Fibroblast of skin of abdomen (primary cell): ENCODE measurements at places on chromosomes 12 and 14.

DNA sequence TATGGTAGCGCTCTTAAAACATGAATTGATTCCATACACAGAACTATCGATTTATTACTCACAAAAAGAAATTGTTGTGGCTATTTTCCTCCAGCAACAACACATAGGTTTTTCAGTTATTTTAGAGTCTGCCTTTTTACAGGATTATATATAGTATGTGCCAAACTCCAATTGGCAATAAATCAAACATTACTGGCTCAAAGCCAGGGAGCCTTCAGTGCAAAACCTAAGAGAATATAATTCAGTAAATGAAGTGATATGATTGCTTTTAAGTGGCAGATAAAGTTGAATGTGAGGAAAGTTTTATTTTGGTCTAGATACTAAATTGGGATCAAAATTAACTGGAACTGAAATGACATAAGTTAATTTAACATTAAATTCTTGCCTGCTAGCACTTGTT, 234.8 kb downstream of the PIK3C2G start:
- no peak for DNase-seq

GRCh38 chr12:56713345-56713744, 11.8 kb downstream of the NACA start:
- DNase-seq = no peak

DNA sequence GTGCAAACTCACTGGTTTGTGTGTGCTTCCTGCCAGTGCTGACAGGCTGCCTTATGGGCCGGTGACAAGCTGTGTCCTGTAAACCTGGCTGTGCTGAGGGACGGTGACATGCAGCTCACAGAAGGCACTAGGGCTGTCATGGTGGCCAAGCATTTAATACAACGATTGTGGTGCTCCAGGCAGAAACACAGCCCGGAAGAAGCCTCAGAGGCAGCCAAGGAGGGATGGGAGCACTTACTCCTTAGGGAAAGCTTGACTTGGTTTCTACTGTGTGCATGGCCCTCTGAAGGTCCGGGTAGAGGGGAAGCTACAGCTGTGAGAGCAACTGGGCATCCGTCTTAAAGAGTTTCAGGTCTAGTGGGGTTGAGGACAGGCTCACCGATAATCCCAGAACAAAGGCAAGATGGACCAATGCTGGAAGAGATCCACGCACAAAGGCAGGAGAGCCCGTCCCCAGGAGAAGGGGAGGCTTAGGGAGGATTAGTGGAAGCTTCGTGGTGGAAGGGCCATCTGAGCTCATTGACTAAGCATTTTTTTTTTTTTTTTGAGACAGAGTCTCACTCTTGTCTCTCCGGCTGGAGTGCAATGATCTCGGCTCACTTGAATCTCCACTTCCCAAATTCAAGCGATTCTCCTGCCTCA, 10.7 kb upstream of the MCRS1 start:
- no peak for DNase-seq

- DNase-seq = no peak
These were observed 68.7 kb downstream of the DHRS2 start for GRCh38 chr14:23704890-23705289.

- no peak for DNase-seq
These were observed 1.6 kb upstream of the NFATC4 start for GRCh38 chr14:24366413-24366720.

DNA sequence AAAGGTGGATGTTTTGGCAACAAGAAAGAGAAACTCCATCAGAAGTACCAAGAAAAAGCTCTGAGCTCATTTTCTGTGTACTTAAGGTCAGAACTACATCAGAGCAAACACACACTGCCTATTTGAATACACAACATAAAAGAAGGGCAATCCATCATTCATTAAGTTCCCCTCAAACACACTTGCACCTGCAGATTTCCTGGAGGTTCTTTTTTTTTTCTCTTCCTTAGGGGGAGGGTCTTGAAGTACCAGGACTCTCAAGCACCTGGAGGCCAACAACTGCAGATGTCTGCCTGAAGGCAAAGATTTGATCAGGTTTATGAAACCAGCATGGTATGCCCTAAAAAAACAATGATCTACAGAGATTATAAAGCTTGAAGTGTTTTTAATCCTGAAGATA, 26.1 kb upstream of the PTHLH start:
- no peak for DNase-seq

GRCh38 chr14:65301862-65302539, 110.5 kb upstream of the FUT8 start:
- no peak for DNase-seq

GRCh38 chr14:84566109-84566508, 963.8 kb upstream of the FLRT2 start:
- DNase-seq = no peak

DNA sequence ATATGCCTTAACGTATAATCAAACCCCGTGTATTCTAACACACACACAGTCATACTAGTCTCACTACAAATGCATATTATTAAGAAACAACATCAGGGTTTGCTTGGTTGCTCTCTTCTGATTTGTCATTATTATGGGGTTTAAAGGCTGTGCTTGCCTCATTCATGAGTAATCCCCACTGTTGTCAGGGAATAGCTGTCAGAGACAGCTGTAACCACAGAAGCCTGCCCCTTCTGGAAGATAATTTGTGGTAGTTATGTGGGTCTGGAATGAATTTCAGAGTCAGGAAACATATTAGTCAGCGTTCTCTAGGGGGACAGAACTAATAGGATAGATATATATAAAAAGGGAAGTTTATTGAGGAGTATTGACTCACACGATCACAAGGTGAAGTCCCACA, 456.9 kb upstream of the TMEM132C start:
- DNase-seq = peak; percentile 99

- peak; percentile 6 for DNase-seq
These were observed 439.3 kb upstream of the PRICKLE1 start for GRCh38 chr12:43028826-43029225.

GRCh38 chr12:80293759-80294158, 150.3 kb upstream of the PTPRQ start:
- no peak for DNase-seq

GRCh38 chr12:46919666-46920400, 94.0 kb upstream of the SLC38A4 start:
- DNase-seq = peak; percentile 59

DNA sequence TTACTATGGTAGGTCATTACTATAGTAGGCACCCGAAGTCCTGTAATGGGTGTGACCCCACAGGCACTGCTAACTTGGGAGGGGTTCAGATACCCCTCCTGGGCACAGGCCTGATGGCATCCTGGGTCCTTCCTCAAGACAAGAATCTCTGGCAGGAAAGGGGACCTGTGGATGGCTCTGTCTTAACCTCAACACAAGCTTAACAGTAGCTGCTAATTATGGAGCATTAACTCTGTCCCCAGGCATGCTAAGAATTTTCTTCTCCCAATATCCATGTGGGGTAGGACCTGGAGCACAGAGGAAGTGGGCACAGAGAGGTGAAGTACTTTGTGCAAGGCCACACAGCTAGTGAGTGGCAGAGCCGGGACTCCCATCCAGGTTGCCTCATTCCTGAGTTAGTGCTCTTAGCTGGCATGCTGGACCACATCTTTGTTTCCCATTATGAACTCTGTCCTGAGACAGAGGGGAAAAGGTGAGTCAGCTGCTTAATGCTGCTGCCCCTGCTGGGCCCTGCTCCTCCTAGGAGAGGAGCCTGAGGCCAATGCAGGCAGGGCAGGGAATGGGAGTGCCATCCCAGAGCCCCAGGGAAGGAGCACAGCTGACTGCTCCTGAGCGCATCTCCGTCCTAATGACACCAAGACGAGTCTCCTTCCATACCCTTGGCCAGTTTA, 32.1 kb downstream of the GALNT16 start:
- no peak for DNase-seq

- DNase-seq = no peak
These were observed 92.4 kb downstream of the TPH2 start for GRCh38 chr12:72031066-72031465.

- no peak for DNase-seq
These were observed 149.3 kb downstream of the DPF3 start for GRCh38 chr14:72744416-72745120.

DNA sequence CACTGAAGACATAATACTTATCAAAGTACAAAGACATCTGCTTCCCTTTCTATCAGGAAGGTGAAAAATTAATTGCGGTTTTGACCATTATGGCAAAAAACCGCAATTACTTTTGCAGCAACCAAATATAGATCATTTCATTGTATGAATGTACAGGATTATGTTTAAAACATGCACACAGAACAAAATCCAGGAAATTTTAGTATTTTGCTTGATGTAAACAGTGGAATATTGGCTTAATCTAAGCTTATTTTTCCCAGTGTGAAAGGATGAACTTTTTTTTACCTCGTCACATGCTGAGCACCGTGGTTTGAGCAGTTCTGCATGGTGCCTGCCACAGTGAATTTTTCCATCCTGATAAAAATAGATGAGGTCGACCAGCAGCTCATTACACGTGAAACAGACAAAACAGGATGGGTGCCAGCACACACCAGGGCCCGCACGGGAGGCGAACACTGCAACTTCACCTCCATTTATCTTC, 121.2 kb downstream of the PRICKLE1 start:
- no peak for DNase-seq

- DNase-seq = no peak
These were observed 7.4 kb downstream of the PRKCH start for GRCh38 chr14:61328626-61329262.

- DNase-seq = peak; percentile 20
These were observed 26.3 kb downstream of the ITGA7 start for GRCh38 chr12:55681142-55682077.
